Stimulated activated CD4-positive, alpha-beta T cell treated with anti-CD3 and anti-CD28 coated beads, Interleukin-2, amount 100 ng/mL, for 4 hours (primary cell): ENCODE measurements at places on chromosomes 12 and 14.

DNA sequence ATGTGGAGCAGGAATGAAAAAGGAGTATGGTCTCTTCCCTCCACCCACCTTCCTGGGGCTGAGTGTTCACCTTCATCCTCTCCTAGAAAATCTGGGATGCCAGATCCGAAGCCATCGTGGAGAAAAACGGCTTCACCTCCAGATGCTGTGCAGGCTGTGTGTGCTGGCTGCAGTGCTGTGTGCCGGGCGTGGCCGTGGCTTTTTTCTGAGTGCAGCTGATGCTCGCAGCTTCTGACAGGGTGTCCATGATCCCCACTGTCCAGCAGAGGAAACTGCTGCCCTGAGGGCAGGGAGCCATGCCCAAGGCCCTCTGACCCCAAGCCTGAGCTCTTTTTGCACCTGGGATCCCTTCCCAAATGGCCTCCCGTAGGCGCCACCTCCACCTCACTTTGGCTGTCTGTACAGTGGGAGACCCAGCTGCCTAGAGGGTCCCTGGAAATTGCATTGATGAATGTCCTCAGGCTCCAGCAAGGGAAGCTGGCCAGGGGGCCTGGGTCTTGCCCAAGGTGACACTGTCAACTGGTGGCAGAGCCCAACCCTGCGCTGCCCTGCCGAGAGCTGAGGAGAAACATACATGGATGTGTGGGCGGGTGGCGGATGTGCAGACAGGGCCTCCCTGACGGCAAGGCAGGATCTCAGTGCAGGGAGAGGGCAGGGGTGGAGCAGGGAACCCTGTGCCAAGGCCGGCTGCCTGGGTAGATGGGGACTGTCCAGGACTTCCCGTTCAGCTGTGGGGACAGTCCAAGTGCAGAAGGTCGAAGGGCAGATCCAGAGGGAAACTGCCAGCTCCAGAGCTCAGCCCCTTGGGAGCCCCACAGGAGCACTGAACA lies 53.3 kb downstream of the BEGAIN start:
- DNase-seq, result no peak

GRCh38 chr14:93464271-93464670 lies 33.5 kb downstream of the UNC79 start:
- no peak for DNase-seq

DNA sequence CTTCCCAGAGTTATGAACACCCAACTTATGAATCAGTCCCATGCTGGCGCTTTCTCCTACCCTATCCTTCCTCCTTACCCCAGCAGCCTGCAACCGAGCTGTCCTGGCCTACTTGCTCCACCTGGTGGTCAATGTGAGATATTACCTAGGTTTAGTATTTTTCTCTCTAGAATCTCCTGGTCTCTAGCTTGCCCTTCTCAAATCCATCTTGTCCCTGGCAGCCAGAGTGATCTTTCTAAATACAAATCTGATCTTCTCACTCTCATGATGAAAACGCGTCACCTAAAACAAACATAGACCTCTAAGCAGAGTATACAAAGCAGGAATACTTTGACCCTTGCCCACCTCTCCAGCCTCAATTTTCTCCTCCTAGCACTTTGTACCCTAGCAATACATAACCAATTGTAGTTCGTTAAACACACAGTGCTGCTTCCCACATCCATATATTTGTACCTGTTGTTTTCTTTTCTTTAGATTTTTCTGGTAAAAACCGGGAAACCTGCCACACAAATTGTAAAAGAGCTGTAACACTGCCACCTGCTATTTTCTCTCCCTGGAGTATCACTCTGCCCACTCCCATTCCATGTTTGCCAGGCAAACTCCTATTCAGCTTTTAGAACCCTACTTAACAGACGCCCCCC lies 20.0 kb upstream of the TCP11L2 start:
- DNase-seq, result peak; percentile 25

GRCh38 chr14:60974090-60974651 lies 6.7 kb downstream of the TRMT5 start:
- DNase-seq, result no peak

DNA sequence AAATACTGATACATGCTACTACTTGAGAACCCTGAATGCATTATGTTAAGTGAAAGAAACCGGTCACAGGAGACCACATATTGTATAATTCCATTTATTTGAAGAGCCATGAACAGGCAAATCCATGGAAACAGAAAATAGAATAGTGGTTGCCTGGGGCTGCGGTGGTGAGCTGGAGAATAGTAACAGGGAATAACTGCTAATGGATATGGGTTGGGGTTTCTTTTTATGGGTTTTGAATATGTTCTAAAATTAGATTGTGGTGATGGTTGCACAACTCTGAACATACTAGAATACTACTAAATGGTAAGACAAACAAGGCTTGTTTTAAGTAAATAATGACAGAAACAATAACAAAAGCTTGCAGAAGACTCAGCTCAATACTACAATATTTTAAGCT lies 293.0 kb downstream of the BTG1 start:
- DNase-seq, result no peak

DNA sequence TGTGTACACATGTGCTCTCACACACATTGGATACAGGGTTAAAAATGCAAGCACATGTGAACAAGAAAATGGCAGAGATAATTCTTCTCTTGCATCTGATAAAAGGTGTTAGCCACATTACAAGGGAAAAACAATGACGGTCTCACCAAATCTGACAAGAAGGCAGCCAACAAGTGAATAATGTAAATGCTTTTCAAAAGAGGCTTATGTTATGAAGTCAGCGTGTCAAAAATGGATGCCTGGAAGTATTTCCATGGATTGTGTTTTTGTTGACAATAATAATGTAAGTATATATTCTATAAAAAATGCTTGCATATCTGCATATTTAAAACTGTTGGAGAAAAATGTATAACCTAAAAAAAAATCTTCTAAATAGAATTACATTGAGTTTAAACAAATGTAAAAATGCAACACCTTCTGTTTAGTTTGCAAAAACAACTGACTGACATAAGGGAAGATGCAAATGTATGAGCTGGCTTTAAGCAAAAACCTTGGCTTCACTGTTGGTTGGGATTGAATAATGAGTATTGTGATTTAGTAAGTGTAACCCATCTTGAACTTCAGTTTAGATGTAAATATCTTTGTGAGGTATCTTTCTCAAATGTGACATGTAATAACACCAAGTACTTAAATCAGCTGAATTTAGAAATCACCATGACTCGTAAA lies 424.9 kb downstream of the PDZRN4 start:
- no peak for DNase-seq

DNA sequence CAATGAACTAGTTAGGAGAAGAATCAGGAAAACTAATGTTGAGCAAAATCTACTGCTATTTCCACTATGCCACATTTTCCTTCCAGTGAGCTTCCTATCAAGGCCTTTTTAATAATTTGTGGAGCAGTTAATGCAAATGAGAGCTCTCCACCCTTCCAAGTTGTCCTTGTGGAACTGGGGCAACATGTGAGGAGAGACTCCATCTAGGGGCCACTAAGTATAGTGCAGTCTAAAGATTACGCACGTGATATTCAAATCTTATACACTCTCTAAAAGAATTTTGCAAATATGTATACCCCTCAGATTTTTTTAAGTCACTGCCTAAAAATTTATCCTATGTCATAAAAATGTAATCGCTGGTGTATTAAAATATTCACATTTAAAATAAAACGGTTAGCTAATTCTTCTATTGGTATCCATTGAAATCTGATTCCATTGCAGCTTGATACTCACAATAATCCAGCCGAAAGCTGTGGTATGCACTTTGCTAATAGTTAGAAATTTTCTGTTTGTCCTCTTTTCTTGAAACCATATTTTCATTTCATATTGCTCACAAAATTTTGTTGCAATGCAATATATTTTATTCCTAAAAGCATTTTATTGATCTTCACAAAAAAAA lies 100.1 kb downstream of the PAH start:
- DNase-seq, result no peak

- no peak for DNase-seq
These were observed 50.1 kb upstream of the STK38L start for GRCh38 chr12:27193854-27194544.

- DNase-seq, result no peak
These were observed 27.9 kb downstream of the WNT5B start for GRCh38 chr12:1656902-1657301.

DNA sequence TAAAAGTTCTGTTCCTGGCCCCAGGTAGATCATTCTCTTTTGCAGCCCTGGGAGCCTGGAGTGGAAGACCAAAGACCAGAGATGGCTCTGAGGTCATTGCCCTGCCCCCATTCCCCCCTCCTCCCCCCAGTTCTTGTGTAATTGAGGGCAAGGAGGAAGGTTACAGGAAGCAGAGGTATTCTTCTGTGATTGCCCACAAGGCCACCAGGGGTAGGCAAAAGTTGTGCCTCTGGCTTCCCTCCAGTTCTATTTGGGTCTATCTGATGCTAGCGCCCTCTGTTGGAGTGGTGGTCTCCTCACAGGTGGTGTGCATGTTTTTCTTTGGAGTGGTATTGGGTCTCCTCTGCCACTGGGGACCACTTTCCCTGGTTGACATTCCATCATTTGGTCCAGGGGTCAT lies 41.2 kb upstream of the CRY1 start:
- DNase-seq, result no peak

DNA sequence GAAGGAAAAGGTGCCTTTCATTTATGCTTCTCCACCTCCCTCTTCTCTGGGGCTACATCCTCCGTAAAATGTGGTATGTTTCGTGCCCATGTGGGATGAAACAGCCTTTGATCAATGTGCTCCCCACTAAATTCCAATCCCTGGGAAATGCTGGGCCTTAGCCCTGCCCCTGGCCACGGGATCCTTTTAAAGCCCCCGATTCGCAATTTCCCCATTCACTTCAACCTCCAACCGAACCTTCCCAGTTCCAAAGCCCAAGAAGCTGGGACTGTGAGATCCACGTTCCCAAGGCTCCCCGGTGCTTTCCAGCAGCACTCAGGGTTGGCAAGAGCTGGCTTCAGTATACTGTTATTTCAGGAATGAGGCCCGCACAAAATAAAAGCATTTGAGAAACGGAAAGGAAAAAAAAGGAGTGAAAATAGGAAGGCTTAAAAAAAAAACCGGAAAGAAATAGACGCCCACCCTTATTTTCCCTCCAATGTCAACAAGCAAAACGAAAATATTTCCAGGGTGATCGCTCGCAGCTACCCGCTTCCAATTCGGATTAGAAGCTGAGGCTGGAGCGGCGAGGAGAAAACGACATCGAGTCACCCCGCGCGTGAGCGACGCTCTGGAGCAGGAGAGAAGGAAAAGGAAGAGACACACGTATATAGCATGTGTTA lies 1.3 kb upstream of the FOXG1 start:
- DNase-seq, result no peak

- no peak for DNase-seq
These were observed 54.5 kb downstream of the VCPKMT start for GRCh38 chr14:50061664-50062437.

GRCh38 chr12:130976171-130976720 lies 22.5 kb downstream of the ADGRD1 start:
- DNase-seq, result no peak

GRCh38 chr14:51209457-51209856 lies 30.6 kb upstream of the TMX1 start:
- DNase-seq, result no peak

DNA sequence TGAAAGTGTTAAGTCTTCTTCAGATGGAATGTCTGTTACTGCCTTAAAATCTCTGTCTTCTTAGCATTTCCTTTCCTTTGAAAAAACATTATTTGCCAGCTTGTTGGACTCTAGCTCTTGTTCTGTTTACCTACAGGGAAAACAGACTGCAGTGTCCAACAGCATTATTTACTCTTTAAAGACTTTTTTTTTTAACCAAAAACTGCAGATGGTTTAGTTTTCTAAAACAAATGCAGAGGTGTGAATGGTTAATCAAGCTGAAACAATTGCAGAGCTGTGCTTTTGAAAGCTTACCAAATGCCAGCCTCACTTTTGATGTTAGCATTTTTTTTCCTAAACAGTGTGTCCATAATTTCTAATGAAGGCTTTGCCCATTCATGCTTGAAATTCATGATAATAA lies 323.3 kb downstream of the TMEM117 start:
- no peak for DNase-seq

GRCh38 chr14:80535171-80535570 lies 323.9 kb upstream of the DIO2 start:
- no peak for DNase-seq

DNA sequence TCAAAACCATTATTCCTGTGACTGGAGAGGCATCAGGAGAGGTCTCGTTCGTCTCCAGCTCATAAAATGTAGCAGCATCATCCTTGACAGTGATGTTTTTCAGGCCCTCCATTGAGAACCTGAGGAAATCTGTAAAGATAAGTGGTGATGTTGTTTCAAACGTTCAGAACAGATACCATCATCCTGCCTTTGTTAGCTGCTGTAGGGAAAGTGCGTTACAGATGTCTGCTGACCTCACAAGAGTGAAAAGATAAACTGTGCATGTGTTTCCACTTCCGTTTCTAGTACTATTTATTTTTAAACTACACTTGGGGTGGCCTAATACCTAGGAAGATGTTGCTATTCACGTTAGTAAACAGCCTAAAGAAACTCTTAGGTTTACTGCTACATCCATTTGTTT lies 28.4 kb downstream of the BCL2L14 start:
- no peak for DNase-seq

DNA sequence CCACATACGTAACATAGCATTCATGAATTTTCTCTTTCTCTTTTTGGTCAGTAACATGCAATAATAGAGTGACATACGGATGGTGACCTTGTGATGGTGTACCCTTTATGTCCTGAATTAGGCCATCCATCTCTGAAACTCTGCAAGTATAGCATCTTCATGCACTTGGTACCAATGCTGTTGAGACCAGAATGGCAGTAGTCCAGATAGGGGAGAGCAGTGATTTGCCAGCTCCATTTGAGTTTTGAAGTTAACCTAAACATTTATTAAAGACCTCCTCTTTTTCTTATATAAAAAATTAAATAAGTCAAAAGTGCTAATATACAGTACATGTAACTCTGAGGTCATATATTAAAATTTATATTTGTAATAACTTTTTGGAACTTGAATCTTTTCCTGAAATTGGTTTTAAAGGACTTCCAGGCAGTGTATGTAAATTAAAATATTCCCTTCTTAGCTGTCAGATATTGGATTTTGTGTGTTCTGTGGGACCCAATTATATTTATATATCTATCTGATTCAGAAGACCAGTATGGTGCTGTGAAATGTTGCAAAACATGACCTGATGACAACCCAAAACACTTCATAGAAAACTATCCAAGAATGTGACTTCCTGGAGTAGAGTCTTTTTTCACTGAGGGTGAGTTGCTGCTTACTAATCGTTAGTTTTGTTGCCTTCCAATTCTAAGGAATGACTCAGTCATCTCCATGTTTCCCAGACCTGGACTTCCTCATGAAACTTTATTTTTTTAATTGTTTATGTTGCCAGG lies 3.5 kb downstream of the ELK3 start:
- DNase-seq, result no peak

GRCh38 chr12:106144847-106145246 lies 6.1 kb upstream of the NUAK1 start:
- DNase-seq, result no peak

- no peak for DNase-seq
These were observed 95.1 kb downstream of the LLPH start for GRCh38 chr12:66035288-66035966.

- DNase-seq, result no peak
These were observed 26.4 kb downstream of the SFSWAP start for GRCh38 chr12:131737150-131737827.

DNA sequence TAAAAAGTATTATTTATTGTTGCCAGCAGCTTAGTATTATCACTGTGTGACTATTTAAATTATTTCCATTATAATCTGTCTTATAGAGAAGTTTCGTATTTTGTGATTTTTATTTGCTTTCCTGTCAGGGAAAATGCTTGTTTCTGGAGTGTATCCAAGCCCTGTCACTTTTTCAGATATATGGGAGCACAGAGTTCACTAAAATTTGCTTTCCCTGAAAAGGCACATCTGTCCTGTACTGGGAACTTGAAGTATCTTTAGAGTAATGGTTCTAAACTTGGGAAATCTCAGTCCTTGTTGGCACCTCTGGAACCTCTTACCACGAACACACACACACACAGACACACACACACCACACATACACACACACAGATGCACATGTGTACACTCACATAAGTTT lies 39.3 kb upstream of the SSTR1 start:
- DNase-seq, result no peak
